ENCODE measurements at places on chromosomes 7 and 10.

DNA sequence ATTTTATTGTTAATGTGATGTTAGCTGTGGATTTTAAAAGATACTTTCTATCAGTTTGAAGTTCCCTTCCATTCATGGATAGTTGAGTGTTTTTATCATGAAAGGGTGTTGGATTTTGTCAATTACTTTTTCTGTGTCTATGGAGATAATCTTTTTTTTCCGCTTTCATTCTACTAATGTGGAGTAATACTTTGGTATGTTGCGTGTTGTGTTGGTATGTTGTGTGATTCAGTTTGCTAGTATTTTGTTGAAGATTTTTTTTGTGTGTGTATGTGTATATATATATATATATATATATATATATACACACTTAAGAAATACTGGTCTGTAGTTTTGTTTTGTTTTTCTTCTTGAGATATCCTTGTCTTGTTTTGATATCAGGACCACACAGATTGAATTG lies 100.3 kb downstream of the CCSER2 start:
- no peak for DNase-seq

DNA sequence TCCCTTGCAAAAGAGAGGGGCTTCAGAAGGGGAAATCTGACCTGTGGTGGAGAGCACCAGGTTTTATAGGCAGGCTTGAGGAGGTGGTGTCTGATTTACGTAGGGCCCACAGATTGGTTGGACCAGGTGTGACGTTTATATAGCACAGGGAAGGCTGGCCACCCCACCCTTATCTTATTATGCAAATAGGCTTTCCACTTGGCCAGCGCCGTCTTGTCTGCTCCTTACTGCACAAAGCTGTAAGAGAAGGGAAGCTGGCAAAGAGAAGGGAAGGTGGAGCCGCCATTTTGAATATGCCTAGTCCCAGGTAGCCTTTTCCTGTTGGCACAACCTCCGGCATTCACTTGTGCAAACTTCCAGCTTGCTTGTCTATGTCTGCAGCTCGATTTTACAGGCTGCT lies 221.4 kb downstream of the GATA3 start:
- DNase-seq = no peak

DNA sequence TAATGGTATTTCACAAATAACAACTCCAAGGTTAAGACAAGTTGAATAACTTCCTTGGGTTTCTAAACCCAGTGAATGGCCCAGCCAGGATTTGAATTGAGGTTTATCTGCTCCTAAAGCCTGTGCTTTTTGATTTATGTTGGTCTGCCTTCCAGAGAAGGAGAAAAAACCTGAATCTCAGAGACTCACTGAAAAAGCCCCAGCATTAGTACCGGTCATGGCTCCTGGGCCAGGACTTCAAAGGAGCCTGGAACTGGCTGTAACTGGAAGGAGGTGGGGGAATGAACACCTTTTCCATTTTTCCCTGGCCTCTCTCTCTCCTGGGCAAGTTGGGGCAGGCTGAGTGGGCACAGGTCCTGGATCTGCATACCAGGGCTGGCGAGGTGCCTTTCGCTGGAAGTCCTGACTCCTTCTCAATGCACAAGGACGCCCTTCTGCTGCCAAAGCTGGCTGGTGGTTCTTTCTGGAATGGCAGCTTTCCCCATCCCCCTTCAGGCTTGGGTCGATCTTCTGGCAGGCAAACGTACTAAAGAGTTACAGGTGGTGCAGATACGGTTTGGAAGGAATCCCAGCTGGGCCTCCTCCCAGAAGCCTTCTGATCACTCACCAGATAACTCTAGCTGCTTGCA lies 268.2 kb downstream of the PTEN start:
- DNase-seq = no peak

GRCh38 chr7:4079366-4079765 lies 602.7 kb upstream of the FOXK1 start:
- DNase-seq = no peak

DNA sequence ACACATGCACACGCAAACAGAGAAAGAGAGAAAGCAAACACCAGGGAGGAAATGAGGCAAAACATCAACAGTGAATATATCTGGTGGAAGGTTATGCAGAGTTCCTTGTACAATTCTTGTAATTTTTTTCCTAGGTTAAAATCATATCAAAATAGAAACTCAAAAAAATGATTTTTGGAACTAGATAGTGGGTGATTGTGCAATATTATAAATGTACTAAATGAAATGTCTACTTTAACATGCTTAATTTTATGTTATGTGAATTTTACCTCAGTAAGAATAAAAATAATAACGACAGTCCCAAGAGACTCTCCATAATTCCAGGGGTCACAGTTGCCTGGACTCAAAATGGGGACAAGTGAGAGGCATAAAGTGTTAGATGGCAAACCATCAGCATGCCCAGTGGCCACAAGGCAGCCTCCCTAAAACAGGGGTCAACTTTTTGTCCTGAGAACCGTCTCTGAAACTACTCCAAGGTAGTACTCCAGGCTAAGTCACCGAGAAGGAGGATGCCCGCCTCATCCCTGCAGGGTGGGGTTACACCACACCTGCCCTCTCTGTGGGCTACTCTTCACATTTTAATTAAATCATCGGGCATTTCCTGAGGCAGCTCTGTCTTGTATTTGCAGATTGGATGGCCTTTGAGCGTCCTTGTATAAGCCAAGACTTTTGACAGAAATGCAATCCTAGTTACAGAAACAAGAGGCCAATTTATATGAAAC lies 267.7 kb downstream of the ELMO1 start:
- DNase-seq = no peak

DNA sequence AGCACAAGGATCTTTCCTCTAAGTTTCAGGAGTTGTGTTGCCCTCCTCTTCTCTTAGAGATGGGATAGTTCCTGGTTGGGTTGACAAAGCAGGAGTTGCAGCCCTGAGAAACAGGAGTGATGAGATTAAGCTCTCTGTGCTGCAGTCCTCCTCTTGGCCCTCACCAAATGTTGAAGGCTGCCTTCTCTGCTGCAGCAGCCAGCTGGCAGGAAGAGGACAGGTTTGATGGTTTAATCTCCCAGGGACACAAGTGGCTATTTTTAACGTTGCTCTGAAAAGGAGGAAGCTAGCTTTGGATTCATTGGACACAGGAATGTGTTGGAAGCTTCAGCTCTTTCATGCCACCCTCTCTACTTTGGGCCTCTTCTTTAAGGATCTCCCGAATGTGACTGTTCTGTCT lies 9.4 kb downstream of the STRIP2 start:
- DNase-seq = no peak

- no peak for DNase-seq
Observed at GRCh38 chr10:117409549-117410305, 34.5 kb upstream of the PDZD8 start.

All from CMK (cell line).